A172 (cell line): ENCODE measurements at places on chromosomes 5 and 9. TPM values are rescaled to one million over a fixed set of nuclear protein-coding genes. Genes with fewer than 3 reads are reported as not detected.

DNA sequence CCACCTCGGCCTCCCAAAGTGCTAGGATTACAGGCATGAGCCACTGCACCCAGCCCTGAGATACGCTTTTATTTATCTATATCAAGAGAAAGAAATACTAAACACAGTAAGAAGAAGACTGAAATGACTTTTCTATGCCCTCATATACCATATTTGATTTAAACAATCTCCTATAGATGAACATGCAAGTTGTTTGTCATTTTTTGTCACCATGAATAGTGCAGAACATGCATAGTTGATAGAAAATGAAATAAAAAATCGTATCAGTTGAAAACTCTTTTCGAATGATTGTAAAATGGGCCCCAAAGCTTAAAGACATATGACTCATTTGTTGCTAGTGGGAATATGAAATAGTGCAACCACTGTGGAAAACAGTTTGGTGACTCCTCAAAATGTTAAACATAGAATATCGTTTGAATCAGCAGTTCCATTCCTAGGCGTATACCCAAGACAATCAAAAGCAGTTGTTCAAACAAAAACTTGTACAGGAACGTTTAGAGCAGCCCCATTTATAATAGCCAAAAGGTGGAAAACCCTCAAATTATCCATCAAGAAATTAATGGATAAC lies 61.4 kb upstream of the ANKH start:
- DNase-seq = no peak

DNA sequence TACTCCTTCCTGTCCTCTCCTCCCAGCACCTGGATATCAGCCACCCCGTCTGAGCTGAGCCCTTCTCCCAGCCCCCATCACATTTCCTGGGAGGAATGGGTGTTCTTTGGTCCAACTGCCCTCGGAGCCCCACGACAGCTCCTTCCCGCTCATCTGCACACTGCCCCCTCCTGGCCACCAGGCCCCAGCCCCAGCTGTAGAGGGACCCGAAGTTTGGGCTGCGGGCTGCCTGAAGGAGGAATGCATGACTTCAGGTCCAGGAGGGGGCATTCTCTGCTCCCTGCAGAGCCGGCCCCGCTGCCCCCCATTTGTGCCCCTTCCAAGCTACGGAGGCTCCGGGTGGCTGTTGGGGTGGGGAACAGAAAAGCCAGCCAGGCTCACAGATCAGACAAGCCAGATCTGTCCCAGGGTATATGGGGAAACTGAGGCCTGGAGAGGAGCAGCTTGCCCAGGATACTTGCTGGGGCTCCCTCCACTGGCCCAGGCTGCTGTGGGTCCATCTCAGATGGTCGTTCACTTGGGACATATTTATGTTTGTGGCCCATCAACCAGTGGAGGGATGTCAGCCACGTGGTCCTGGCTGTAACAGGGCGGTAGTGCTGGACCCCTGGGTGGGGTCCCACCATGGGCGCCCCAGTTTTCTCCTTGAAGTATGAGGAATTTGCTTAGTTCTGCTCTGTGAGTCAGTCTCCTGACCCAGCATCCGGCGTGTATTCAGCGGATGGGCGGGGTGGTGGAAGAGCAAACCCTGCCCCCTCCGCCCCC lies 33.1 kb downstream of the DAB2IP start:
- DNase-seq = no peak

DNA sequence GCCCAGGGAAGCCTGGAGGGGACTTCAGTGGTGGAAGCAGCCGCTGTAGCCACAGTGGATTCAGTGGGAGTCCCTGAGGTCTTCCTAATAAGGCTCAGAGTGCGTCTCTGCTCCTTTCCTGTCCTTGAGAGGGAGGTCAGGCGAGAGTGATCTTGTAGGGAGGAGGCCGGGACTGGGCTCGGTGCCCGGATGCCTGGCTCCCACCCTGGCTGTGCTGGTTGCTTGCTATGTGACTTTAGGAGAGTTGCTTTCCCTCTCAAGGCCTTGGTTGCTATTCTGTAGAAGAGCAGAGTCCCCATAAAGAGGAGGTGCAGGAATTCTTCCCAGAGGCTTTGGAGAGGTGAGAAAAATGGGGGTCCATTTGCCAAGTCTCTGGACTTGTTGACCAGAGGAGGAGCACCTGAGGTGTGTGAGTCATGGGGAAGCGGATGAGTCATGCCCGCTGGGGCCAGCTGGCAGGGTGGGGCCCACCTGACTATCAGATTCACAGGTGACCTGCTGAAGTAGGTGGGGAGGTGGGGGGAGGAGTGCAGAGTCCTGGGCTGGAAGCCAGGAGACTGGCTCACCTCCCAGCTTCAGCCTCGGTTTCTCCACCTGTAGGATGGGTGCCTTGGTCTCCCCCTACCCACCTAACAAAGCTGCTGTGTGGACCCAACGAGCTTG lies 13.8 kb downstream of the GSN start:
- DNase-seq = peak; percentile 96

DNA sequence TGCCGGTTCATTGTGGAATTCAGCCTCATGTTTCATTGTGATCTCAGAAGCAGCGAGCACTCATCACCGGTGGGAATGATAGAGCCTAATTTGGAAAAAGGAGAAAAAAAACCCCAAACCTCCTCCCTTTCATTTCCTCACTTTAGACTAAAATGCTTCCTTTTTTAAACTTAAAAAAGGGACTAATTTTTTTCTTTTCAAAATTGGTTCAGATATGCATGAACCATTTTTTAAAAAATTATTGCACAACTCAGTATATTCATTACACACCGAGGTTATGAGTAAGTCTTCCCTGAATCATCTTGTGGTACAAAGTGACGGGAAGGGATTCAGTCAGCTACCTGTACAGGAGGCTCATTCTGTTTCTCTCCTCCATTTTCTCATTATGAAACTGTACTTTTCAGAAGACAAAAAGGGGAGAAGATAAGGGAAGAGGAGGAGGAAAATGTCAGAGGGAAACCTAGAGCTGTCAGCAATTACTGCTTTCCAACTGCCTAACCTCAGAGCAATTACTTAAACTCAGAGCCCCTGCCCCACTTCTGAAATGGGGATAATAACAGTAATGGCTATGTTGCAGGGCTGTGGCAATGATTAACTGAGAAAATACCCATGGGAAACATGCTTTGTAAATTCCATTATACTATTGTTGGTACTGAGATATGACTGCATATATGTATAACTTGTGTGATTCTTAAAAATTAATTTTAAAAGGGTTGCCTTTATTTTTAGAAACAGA lies 24.0 kb downstream of the GALNT10 start:
- peak; percentile 61 for DNase-seq

DNA sequence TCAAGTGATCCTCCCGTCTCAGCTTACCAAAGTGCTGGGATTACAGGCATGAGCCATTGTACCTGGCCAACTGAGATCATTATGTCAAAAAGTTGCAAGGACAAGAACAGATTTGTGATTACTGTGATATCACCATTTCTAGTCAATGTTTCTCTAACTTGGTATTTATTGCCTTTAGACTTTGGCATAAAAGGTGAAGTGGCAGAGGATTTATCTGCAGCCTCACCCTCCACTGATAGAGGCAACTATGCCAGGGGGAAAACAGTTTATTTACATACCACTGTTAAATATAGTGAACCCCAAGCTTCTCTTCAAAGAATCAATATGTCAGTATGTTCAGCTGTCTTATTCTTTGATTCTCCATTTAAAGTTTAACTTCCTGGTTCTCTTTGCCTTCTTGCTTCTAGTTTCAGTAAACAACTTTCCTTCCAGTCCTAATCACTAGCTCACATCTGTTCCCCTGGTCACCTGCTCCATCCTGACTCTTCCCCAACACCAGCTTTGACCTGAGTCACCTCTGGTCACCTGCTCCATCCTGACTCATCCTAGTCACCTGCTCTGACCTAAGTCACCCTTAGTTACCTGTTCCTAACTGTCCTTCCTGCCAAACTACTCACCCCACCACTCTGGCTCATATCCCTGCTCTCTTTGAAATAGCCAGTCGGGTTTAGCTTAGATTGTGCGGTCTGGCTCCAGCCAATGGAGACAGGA lies 29.9 kb downstream of the SEMA6A start:
- DNase-seq = no peak

DNA sequence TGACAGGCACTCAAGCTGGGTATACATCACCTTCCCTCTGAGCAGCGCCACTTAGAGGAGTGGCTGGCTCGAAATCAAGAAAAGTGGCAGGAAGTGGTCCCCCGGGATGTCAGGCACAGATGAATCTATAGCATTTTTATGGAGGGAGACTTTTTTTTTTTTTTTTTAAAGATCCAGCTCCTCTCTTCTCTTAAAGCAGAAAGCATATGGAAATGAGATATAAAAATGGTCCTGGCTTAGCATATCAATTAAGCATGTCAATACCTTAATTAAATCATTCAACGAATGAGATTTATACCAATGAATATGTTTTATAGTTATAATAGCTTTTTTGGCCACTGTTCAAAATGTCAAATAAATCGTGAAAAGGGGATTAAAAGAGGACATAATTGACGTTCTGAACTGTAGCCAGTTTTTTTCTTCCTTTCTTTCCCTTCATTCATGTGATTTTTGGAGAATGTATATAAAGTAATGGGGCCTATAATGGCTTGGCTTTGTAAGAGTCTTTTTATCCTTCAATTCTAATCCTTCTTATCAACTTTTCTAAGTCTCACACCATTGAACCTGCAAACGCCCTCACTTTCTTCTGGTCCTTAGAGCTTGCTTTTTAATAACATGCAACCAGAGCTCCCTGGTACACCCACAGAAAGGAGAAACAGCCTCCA lies 319.2 kb upstream of the PANK3 start:
- no peak for DNase-seq

DNA sequence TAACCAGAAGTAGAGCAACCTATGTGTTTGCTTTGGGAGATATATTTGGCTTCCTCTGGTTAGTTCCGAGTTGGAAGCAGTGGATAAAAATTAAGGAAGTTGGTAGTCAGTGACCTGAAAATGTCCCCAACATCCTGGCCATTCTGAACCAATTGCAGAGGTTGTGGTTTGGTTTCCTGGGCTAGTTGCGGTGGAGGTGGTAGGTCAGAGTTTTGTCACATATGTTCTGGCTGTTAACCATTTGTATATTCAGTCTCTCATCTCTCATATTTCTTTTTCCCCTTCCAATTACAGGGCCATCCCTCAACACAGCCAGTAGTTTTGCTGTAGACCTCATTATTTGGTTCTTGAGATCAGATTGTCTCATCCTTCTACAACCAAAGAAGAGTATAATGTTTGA lies 1026.9 kb downstream of the PTPRD start:
- DNase-seq = no peak

GRCh38 chr9:85522459-85523092 lies 219.2 kb downstream of the AGTPBP1 start:
- no peak for DNase-seq

GRCh38 chr9:90789408-90789807 lies 12.2 kb upstream of the SYK start:
- DNase-seq = no peak

DNA sequence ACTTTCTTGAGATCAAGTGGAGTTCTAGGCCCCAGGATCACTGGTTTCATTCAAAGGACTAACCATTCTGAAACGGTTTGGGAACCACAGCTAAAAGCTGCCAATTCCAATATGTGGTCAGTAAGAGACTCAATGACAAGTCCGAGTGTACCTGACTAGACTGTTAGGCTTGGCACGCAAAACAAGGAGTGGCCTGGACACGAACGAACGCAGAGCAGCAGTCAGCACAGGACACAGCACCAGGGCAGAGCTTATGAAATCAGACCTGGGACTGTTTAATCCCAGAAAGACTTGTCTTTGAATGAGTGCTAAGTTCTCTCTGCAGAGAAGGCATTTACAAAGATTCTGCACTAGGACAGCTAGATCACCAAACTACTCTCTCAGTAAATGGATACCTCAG lies 213.8 kb downstream of the GAPVD1 start:
- DNase-seq = no peak

- no peak for DNase-seq
Observed at GRCh38 chr5:110055302-110055701, 365.6 kb downstream of the MAN2A1 start.

- DNase-seq = peak; percentile 79
Observed at GRCh38 chr9:21294364-21294774, 10.7 kb downstream of the IFNA5 start.

- no peak for DNase-seq
Observed at GRCh38 chr9:112274600-112274999, 58.8 kb downstream of the PTBP3 start.

GRCh38 chr5:155926766-155927165 lies 400.2 kb upstream of the SGCD start:
- no peak for DNase-seq

DNA sequence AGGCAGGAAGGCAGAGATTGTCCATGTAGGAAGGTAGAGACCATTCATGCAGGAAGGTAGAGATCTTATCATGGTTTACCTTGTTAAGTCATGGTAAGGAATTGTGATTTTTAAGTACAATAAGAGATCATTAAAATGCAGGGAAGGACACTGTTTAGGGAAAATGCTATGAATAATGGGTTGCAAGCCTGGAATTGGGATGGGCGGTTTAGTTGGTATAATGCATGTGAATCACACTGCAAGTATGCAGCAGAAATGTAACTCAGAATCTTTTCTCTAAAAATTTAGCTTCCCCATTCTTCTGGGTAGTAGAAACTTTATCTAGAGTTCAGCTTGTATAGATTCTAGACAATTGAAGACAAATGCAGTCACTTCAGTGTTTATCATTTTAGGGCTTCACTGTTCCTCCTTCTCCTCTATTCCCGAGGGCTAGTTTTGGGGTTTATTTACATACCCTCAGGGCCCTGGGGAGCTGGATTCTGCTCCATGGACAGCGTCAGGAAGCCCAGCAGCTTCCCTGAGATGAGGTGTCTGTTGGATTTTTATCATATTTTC lies 212.0 kb downstream of the SREK1 start:
- DNase-seq = peak; percentile 5

GRCh38 chr5:139501381-139501780 lies 18.8 kb upstream of the STING1 start:
- DNase-seq = no peak

GRCh38 chr5:116273448-116274242 lies 188.8 kb downstream of the COMMD10 start:
- no peak for DNase-seq

GRCh38 chr9:87350915-87351314 lies 146.8 kb upstream of the DAPK1 start:
- DNase-seq = no peak

- DNase-seq = no peak
Observed at GRCh38 chr9:126693428-126693944, 79.8 kb downstream of the LMX1B start.

The CTSV gene
- 41.3 and 41.7 TPM in 2 replicates for total RNA-seq

The WASHC1 gene
- 4.4 and 6.1 TPM in 2 replicates for total RNA-seq

The LHX3 gene
- not detected in 2 replicates for total RNA-seq

The IFNA13 gene
- total RNA-seq = not detected in 2 replicates

The IL31RA gene
- total RNA-seq = 1.6 and 2.6 TPM in 2 replicates

The LAMC3 gene
- total RNA-seq = 1.0 and 1.4 TPM in 2 replicates

The BARHL1 gene
- total RNA-seq = not detected in 2 replicates

The MAT2B gene
- 116 and 122 TPM in 2 replicates for total RNA-seq

The SV2C gene
- not detected in 2 replicates for total RNA-seq
